ENCODE measurements at places on chromosomes 7 and 10.

DNA sequence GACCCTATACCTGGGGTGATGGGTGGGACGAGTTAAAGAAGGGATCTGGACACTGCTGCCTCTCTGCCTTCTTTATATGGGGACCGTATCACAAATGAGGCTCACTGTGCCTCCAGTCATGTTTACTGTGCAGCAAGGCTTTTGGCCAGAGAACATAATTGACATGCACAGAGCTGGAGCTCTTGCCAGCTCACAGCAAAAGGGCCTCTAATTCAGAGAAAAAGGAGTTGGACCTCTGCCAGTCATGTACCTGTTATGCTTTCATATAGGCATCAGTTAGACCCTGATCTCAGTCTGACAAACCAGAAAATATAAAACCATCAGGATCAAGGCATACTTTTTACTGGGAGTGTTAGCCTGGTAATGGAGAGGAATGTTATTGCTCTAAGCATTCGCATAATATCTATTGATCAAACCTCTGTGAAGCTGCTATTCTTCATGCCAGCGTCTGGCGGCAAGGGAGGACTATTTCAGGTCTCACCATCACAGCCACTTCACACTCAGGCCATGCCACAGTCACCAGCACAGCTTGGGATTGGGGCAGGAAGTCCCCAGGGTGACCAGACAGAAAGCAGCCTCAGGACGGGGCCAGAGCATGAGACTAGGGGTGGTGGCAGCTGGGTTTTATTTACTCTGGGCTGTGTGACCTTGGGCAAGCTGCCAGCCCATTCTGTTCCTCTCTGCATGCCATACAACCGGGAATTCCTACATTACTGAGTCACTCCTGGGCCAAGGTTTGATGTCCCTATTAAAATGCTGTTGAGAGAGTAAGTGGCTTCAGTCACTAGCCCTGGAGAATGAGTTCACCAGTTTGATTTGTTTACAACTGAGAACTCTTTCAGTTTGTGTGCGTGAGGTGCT, 90.1 kb downstream of the NPSR1 start:
- DNase-seq: no peak

DNA sequence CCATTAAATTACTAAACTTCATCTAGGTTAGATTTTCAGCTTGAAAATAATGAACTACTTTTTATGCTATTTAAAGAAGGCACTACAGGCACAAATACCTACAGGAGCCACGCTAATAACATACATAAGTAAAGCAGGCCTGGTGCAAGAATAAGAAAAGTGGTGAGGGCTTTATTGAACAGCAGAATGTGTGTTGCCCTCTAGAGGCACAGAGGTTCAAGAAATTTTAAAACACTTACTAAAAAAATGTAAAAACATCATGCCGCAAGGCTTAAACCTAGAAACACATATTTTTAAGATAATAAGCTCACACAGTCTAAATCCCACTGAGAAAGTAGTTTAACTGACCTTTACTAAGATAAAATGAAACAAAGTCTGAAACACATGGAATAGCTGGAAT, 20.3 kb downstream of the CACUL1 start:
- DNase-seq: no peak

- DNase-seq: no peak
These were observed 206.5 kb upstream of the PRKCQ start for GRCh38 chr10:6786579-6787031.

DNA sequence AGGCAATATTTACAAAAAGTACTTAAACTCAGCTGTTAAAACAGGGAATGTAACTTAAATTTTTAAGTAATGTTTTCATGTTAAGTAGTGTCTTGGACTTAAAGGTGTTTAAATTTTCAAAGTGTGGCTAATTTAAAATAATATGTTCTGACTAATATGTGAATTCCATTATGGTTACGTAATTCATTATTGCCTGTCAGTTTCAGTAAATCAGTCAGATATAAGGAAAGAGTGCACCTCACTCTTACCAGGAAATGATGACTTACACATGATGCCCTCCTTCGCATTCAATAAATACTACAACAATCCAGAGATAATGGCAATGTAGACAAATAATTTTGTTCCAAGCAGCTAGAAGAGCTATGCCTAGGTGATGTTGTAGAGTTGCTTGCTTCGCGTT, 69.0 kb upstream of the WNT16 start:
- DNase-seq: no peak

- DNase-seq: no peak
These were observed 41.0 kb downstream of the ATXN7L1 start for GRCh38 chr7:105835441-105835840.

DNA sequence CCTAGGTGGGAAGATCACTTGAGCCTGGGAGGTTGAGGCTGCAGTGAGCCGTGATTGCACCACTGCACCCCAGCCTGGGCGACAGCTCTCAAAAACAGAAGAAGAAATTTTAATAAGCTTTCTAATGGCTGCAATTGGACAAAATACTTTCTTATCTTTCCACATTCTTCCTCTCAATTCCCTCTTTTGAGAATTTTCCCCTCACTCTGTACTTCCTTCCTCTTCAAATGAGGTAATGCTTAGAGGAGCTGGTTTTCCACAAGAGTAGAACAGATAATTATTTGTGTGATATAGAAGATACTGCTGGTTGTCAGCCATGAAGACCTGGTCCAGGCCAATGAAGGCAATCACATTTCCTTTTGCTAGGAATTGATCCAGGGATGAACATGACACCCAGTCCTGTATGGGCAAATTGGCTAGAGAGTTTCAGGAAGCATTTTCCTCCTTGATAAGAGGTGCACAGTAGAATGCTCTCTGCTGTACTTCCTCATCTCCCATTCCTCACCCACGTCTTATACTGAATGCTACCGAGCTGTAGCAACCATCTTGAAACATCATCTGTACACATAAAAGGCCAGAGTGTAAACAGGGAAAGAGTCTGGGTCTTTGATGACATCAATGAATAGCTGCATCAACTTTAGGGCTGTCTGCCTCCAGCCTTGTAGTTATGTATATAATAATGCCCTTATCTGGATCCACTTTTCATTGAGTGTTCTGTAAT, 103.9 kb downstream of the CDK6 start:
- no peak for DNase-seq

- DNase-seq: no peak
These were observed 95.3 kb upstream of the CYP26C1 start for GRCh38 chr10:92965314-92965713.

DNA sequence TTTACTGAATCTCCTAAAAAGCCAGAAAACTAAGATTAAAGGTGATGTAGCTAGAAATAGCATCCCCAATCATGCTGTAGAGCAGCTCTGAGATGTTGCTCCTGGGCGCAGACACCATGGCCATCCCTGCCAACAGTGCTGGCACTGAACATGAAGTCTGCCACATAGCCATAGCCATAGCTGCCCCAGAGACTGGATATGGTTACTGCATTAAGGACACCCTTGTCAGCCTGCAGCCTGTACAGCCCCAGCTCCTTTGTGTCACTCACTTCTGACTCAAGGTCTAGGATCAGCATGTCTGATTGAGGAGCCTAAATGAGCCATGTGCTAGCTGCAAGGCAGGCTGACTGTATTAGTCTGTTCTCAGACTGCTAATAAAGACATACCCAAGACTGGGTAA, 284.6 kb downstream of the RPS24 start:
- peak; percentile 3 for DNase-seq

- DNase-seq: no peak
These were observed 111.0 kb upstream of the KLF14 start for GRCh38 chr7:130844811-130845580.

GRCh38 chr10:33697016-33697415, 362.5 kb upstream of the NRP1 start:
- DNase-seq: no peak

- no peak for DNase-seq
These were observed 43.4 kb upstream of the PLEKHA1 start for GRCh38 chr10:122331100-122331499.

DNA sequence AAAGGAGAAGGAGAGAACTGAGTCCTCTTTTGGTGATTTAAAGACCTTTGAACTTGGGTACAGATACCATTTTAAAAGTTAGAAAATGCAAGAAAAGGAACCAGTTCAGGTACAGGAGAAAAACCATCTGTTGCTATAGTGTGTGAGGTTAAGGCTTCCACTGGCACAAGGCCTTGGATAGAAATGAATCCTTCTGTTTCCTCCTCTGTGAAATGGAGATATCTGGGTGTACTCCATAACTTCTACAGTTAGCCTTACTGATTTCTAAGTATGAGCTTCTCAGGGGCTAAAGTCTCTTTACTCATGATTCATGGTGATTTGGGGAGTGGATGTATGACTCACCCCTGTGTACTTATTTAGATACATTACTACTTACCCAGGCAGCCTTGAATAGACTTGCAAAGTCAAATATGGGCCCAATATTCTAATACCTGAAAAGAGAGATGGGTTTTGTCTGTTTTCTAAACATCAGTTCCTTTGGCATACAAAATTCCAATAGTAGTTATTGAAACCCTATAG, 117.2 kb upstream of the ADO start:
- DNase-seq: no peak

DNA sequence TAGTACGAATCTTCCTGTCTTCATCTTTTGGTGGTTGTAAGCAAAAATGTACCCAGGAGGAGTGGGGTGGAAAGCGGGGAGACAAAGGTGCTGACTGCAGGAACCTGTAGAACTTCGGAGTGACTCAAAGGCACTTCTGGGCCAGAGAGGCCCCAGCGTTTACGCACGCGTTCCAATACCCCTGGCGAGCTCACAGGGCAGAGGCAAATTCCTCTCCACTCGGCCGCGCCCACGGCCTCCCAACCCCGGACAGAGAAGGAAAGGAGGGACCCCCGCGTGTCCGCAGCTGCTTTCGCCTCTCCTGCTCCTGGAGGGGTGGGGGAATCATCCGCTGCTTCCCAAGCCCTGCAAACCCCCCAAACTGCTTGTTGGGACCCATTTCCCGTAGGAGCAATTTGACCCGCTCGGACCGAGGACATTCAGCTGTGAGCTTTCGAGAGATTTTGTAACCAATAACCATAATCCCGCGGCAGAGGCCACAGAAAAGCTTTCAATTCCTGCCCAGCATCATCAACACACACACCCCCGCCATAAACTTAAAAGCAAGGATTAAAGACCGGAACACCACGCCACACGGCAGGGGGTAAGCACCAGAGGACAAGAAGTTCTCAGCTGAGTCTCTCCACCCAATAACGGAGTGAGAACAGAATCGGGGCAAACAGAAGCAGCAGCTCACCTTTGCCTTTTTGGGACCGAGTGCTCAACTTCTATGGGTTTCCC, 2.3 kb downstream of the IGF2BP3 start:
- peak; percentile 26 for DNase-seq

DNA sequence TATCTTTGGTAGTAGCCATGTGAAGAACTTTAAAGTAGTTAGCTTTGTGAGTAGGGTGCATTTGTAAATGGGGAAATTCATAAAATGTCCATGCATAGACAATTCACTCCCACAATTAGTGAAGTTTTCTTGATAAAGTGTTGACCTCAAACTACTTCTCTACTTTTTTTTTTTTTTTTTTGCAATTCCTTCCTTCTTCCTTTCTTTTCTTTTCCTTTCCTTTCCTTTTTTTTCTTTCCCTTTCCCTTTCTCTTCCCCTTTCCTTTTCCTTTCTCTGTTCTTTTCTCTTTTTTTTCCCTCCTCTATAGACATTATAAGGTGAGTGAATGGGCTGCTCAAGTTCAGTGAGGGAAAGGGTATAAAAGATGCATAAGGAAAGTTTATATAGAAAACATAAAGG, 184.2 kb downstream of the PTEN start:
- DNase-seq: no peak

DNA sequence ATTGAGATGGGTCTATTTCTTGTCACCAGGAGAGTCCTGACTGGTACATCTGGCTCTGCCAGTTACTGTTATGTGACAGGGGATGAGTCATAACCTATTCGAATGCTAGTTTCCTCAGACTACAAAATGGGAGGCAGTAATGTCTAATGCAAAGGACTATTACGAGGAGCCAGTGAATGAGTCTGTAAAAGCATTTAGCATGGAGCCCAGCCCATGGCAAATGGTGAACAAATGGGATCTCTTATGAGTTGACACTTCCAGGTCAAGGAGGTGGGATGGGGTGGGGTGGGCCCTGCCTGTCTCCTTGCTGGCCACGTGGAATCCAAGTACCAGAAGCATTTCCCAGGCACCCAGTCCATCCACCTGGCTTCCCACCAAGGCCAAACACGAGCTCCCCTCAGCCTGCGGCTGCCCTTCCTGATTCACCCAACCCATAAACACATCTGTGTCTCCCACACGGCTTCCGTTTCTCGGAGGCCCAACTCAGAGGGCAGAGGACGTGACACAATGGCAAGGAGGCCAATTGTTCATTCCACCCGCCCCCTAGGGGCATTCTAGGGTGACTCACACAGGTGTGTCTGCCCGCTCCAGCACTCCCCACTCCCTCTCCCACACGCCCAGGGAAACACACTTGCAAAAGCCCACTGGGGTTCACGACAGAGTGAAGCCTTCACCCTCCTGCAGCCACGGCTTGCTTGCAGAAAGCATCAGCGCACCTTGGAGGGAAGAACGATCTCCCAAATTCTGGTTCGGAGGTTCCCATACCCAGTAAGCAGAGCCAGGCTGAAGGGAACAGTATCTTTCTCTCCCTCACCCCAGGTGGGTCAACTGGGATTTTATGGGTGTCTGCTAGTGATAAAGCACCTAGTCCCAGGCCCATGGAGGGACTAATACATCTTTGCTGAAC, 109.8 kb downstream of the SH3PXD2A start:
- DNase-seq: peak; percentile 32

- DNase-seq: no peak
These were observed 107.0 kb downstream of the DOCK1 start for GRCh38 chr10:127012071-127012768.

GRCh38 chr7:91496251-91496820, 232.1 kb downstream of the FZD1 start:
- DNase-seq: no peak

DNA sequence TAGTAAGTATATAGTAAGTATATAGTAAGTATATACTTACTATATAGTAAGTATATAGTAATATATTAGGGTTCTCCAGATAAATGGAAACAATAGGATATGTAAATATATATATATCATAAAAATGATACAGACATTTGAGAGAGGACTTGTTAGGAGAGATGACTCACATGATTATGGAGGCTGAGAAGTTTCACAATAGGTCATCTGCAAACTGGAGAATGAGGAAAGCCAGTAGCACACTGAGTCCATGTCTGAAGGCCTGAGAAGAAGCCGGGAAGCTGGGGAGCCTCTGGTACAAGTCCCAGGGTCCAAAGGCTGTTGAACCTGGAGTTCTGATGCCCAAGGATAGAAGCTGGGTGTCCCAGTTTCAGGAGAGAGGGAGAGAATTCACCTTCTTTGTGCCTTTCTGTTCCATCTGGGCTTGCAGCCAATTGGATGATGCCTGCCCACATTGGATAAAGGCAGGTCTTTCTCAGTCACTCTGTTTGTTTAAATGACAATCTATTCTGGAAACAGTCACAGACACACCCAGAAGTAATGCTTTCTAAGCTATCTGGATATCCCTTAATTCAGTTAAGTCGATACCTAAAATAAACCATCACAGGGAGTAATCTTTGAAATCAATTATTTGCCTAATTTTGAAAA, 205.5 kb upstream of the CDC14C start:
- DNase-seq: no peak

GRCh38 chr10:63355682-63356081, 110.1 kb downstream of the JMJD1C start:
- DNase-seq: no peak

GRCh38 chr7:55723621-55723941, 139.0 kb downstream of the SEPTIN14 start:
- no peak for DNase-seq

All from activated T-helper 2 cell treated with anti-CD3 and anti-CD28 coated beads, Interferon-gamma antibody, Interleukin-2, Interleukin-4, amounts not matched to agents 10 μg/mL and 5 μg/mL and 100 μg/mL, durations not matched to agents 14 hours and 24 hours and 36 hours (primary cell).